ENCODE measurements at places on chromosomes 2 and 18. TPM values are rescaled to one million over a fixed set of nuclear protein-coding genes. Genes with fewer than 3 reads are reported as not detected.

Gene RNF25
- 27.8 TPM for polyA plus RNA-seq

Gene ALLC
- 1.3 TPM for polyA plus RNA-seq

Gene C2orf76
- polyA plus RNA-seq: 31.3 TPM

Gene XDH
- not detected for polyA plus RNA-seq

DNA sequence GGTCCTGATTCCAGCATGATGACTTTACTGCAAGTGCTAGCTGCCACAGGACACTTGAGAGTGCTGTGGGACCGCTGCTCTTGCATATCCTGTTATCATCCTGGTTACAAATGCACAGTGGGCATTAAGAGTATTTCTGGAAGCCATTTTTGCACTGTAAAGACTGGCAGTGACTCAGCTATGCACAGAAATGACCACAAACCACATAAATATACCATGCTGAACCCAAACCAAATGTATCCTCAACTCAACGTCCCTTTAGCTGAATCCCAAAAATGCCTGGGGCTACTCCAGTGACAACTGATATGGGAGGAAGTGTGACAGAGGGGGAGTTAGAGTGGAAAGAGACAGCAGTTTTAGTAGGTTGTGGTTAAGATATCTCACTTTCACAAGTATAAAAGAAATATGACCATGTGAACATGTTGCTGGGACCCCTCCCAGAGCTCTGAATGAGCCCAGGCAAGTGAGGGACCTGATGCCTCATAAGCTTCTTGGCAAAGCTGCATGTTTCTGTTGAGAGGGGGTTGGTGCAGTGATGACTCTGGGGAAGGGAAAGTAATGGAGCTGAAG lies 37.3 kb downstream of the RHBDD1 start:
- H3K4me3 ChIP-seq: no peak overlapping the region
- no peaks in the 10 kb centered on the region for H3K4me1 ChIP-seq
- no peaks in the 10 kb centered on the region for H3K36me3 ChIP-seq
- no peak overlapping the region for H3K27ac ChIP-seq
- DNase-seq: no peak

- H3K27ac ChIP-seq: no peak overlapping the region
- H3K36me3 ChIP-seq: no peaks in the 10 kb centered on the region
Observed at GRCh38 chr2:144132357-144132756, 387.6 kb downstream of the ZEB2 start.

DNA sequence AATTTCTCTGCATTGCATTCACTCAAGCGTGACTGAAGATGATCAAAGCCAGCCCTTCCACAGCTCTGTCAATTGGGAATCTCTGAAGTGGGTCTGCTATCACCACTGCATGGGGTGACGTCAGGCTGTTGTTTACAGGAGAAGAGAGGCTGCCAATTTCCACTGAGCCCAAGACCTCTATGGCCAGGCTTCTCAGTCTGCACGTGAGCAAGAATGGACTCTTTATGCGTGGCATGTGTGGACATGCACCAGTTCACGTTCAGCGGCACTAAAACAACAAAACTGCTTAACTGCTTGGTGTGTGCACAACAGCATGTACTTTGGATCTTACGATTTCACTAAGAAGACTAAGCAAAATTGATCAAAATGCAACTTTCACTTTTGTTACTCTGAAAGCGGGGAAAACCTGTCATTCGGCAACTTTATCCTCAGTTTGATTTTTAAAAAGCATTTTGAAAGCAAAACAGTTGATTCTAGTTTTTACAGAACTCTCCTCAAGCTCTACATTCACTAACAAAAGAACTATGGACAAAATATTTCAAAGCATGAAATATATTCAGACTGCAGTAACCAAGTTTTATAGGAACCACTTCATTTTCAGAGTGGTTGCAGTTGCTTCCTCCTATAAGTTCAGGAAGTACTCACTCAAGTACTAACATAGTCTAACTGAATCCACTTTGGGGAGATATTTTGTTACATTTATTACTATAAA lies 77.0 kb upstream of the SERTAD2 start:
- peak overlapping the region; percentile 38 for H3K4me3 ChIP-seq
- H3K4me1 ChIP-seq: peaks cover 6% of the 10 kb centered on the region
- H3K27me3 ChIP-seq: no peaks in the 10 kb centered on the region

GRCh38 chr2:45627911-45628310 lies 16.8 kb upstream of the SRBD1 start:
- H3K4me3 ChIP-seq: no peak overlapping the region
- H3K27ac ChIP-seq: no peak overlapping the region

DNA sequence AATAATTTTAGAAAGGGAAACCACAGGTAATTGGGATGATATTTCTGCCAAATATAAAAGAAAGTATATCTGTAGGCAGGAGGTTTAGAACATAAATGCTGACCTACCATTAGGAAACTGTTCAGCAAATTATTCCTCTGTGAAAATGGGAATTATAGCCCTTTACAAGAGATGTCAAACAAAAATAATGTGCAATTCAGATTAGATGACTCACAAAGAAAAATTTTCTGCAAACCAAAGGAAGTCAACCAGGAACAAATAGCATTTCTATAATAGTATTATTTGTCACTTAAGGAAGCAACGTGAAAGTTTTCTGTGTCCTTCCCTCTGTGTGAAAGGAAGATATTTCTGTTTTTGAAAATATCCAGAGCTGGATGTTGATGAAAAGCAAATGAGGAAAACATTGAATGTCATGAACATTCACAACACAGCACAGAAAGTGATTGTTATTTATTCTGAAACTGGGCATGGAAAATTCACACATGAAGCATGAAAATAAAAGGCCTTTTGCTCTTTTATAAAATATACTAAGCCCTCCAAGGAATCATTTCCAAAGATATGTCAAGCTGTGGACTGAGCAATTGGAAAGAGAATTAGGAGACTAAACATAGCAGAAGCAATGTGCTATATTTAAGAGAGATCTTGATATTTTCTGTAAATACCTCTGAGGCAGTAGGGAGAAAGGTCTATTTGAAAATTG lies 57.9 kb upstream of the SPHKAP start:
- no peaks in the 10 kb centered on the region for H3K27me3 ChIP-seq
- no peaks in the 10 kb centered on the region for H3K4me1 ChIP-seq
- H3K27ac ChIP-seq: no peak overlapping the region
- H3K36me3 ChIP-seq: no peaks in the 10 kb centered on the region

GRCh38 chr2:194328456-194328855 lies 1328.6 kb upstream of the SLC39A10 start:
- H3K4me3 ChIP-seq: no peak overlapping the region
- H3K36me3 ChIP-seq: no peaks in the 10 kb centered on the region
- H3K27ac ChIP-seq: no peak overlapping the region
- no peaks in the 10 kb centered on the region for H3K4me1 ChIP-seq
- DNase-seq: no peak
- H3K27me3 ChIP-seq: no peaks in the 10 kb centered on the region

GRCh38 chr2:162839419-162839818 lies 852 bp upstream of the KCNH7 start:
- H3K36me3 ChIP-seq: no peaks in the 10 kb centered on the region
- no peak for DNase-seq
- H3K4me3 ChIP-seq: no peak overlapping the region
- no peak overlapping the region for H3K27ac ChIP-seq
- peaks cover 7% of the 10 kb centered on the region for H3K27me3 ChIP-seq
- no peaks in the 10 kb centered on the region for H3K4me1 ChIP-seq

DNA sequence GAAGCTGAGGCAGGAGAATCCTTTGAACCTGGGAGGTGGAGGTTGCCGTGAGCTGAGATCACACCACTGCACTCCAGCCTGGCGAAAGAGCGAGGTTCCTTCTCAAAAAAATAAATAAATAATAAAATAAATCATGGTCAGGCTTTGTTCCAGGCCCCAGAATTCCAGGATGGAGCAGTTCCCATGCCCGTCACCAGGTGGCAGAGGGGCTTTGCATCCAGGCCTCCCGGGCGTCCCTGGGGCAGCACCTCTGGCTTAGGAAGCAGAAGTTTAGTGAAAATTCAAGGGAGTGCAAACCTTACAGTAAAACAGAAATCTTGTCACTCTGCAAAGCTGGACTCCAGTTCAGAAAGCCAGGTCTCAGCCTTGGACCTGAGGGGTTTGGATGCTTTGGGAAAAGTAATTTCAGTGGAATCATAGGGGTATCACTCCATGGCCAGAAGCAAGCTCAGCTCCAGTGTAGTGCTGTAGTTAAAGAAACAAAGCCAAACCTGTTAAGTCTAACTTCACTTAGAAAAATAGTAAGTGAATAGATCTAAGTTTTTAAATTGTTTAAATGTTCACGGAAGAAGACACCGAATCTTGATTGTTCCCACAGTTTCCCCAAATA lies 512.7 kb downstream of the CMPK2 start:
- no peaks in the 10 kb centered on the region for H3K36me3 ChIP-seq
- H3K27ac ChIP-seq: no peak overlapping the region
- no peaks in the 10 kb centered on the region for H3K4me1 ChIP-seq
- DNase-seq: peak; percentile 69

- DNase-seq: no peak
- no peaks in the 10 kb centered on the region for H3K27me3 ChIP-seq
- no peak overlapping the region for H3K4me3 ChIP-seq
- H3K36me3 ChIP-seq: no peaks in the 10 kb centered on the region
- no peaks in the 10 kb centered on the region for H3K4me1 ChIP-seq
Observed at GRCh38 chr2:8923183-8923582, 80.3 kb downstream of the MBOAT2 start.

DNA sequence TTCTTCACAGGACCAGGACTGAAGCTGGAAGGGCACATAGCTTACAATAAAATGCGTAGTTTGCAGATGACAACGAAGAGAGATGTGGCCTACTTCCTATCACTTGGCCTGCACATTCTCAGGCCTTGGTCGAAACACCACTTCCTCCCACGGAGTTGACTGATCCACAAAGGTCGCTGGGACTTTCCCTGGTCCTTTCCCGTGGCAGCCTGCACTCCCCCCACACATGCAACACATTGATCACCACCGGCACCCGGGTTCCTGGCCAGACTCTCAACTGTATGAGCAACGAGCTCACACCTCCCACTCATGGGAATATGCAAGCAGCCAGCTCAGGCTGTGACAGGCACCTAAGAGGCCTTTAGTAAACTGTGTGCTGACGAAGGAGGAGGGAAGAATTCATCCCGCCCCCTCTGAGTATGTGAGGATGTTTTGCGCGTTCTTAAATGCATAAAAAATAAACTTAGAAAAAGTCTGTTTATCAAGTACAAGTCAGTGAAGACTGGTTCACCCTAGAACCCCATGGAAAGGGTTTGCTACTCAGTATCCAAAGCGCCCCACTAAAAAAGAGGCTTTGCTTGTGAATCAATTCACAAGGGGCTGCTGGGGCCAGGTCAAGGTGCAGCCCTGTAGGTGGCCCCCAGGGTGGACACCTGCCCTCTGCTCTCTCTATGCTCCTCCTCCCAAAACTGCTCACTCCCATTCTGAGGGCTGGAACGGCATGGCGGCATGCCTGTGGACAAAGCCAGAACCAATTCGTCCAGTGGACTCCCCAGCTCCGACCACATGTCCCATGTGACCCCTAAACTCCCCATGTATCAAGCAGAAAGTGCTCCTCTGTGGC lies 154.3 kb downstream of the EIPR1 start:
- DNase-seq: no peak
- H3K36me3 ChIP-seq: no peaks in the 10 kb centered on the region
- no peak overlapping the region for H3K27ac ChIP-seq
- no peaks in the 10 kb centered on the region for H3K27me3 ChIP-seq
- no peak overlapping the region for H3K4me3 ChIP-seq

DNA sequence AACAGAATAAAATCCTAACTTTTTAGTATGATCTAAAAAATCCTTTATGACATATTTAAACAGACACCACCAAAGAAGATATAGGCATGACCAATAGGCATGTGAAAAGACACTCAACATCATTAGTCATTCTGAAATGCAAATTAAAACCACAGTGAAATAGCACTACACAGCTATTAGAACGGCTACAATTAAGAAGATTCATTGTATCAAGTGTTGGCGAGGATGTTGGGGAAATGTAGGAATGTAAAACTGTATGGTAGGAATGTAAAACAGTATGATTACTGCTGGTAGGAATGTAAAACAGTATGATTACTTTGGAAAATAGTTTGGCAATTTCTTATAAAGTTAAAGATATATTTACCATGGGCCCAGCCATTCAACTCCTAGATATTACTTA lies 253.3 kb upstream of the TCF4 start:
- H3K36me3 ChIP-seq: no peaks in the 10 kb centered on the region
- H3K4me3 ChIP-seq: no peak overlapping the region
- H3K27ac ChIP-seq: no peak overlapping the region
- no peak for DNase-seq
- H3K4me1 ChIP-seq: no peaks in the 10 kb centered on the region

GRCh38 chr2:128499367-128500137 lies 180.9 kb upstream of the HS6ST1 start:
- no peaks in the 10 kb centered on the region for H3K36me3 ChIP-seq
- no peaks in the 10 kb centered on the region for H3K27me3 ChIP-seq
- peak; percentile 49 for DNase-seq
- H3K4me3 ChIP-seq: no peak overlapping the region
- H3K27ac ChIP-seq: no peak overlapping the region

GRCh38 chr2:238632181-238633060 lies 205.7 kb downstream of the ASB1 start:
- H3K27ac ChIP-seq: no peak overlapping the region

DNA sequence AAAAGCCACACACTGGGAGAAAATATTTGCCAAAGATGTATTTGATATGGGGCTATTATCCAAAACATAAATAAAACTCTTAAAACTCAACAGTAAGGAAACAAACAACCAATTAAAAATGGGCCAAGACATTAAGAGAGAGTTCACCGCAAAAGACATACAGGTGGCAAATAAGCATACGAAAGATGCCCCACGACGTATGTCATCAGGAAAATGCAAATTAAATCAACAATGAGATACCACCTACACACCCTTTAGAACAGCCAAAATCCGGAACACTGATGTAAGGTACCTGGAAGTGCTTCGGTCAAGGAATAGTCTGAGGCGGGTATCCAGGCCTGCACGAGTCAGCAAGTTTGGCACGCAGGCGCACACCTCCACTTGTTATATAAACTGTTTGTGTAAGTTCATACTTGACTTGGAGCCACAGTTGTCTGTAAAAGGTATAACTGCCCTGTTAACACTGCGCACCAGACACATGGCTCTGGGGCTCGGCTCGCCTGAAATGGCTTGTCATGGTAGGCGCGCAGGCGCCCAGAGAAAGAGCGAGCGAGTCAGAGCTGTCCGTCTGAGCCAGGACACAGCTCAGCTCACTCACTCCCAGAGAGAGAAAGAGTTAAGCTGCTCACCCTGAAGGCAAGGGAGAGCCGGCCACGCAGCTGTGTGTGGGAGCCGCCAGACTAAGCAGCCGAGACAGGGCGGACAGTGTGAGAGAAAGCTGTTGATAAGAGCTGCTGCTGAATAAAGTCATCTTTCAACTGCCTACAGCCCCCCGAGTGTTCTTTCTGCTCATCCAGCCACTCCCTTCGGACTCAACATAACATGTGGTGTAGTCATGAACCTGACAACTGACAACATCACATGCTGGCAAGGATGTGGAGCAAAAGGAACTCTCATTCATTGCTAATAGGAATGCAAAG lies 87.3 kb downstream of the HNRNPLL start:
- peak; percentile 93 for DNase-seq
- H3K27ac ChIP-seq: peak overlapping the region; percentile 95
- no peaks in the 10 kb centered on the region for H3K27me3 ChIP-seq

GRCh38 chr2:226847511-226847910 lies 11.7 kb downstream of the RHBDD1 start:
- no peaks in the 10 kb centered on the region for H3K27me3 ChIP-seq
- no peak overlapping the region for H3K4me3 ChIP-seq
- H3K36me3 ChIP-seq: no peaks in the 10 kb centered on the region
- H3K4me1 ChIP-seq: no peaks in the 10 kb centered on the region

GRCh38 chr2:233953087-233953801 lies 36.1 kb downstream of the TRPM8 start:
- no peak overlapping the region for H3K4me3 ChIP-seq
- H3K4me1 ChIP-seq: no peaks in the 10 kb centered on the region
- H3K36me3 ChIP-seq: no peaks in the 10 kb centered on the region
- no peak overlapping the region for H3K27ac ChIP-seq
- no peak for DNase-seq
